ENCODE measurements at places on chromosomes 16 and 17.
A peak's percentile ranks its signal among the peaks of the same experiment; 100 is the strongest.

DNA sequence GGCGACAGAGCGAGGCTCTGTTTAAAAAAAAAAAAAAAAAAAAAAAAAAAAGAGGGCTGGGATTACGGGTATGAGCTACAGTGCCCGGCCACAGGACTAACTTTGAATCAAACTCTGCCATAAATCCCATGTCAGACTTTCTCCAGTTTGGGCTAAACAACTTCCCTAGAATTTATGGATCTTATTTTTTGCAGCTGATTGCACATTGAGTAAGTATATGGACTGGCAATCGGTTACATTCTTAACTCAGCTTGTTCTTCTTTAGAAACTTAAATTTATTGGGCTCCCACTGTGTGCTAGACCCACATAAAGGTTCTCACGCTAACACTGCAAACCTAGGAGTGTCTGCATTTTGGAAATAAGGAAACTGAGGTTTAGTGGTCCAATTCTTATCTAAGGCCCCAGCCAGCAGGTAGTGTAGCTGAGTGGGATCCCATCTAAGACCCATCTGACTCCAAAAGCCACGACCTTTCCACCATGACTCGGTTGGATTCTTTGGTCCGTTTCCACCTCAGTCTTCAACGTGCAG lies 718 bp upstream of the CBFB start:
- DNase-seq = peak; percentile 2

DNA sequence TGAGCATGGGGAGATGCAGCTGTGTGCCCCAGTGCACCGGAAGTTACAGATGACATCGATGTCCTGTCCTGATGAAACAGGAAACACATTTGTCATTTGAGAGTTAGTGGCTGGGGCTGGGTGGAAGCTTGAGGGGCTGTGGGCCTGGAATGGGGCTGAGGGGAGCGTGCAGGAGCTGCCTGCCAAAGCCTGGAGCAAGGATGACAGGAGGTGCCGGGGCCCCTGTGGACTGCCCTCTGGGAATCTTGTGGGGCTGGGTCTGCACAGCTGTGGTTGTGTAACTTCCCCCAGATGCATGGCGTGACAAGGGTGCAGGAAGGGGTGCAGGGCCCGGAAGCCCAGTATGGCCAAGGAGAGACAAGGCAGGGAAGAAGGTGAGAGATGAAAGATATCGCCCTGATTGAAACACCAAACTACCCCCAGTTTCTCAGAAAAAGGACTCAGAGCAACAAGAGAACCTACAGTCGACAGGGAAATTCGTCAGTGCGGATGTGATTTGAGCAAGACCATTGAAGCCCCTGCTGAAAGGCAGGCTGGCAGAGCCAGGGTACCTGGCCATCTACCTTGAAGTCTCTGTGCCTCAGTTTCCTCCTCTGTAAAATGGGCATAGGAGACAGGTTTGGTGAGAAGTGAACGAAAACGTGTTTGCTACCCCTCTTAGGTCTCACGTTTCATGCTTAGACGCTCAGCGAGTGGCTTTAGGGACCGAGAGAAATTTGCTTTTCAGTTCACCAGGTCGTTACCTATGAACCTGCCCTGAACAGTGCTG lies 8.8 kb downstream of the MMP25 start:
- DNase-seq = no peak

GRCh38 chr17:12388226-12388625 lies 277.5 kb upstream of the MYOCD start:
- no peak for DNase-seq

- DNase-seq = no peak
These were observed 43.2 kb downstream of the TSC2 start for GRCh38 chr16:2090777-2091546.

- no peak for DNase-seq
These were observed 133.2 kb upstream of the AXIN2 start for GRCh38 chr17:65694601-65695000.

- DNase-seq = peak; percentile 41
These were observed 670 bp downstream of the RPS2 start for GRCh38 chr16:1963806-1964505.

GRCh38 chr17:54982399-54982798 lies 13.8 kb downstream of the STXBP4 start:
- DNase-seq = no peak

DNA sequence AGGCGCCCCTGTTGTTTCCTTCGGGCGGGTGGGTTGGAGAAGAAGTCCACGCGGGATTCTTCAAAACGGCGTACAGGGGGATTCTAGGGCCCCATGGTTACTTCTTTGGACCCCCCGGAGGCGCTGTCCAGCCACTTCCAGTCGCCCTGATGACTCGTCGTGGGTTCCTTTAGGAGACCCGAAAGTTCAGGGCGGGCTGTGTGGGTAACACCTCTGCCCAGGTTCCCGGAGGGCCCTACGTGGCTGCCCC lies 716 bp upstream of the HIC1 start:
- no peak for DNase-seq

GRCh38 chr17:44092051-44092450 lies 21.5 kb downstream of the G6PC3 start:
- DNase-seq = no peak

DNA sequence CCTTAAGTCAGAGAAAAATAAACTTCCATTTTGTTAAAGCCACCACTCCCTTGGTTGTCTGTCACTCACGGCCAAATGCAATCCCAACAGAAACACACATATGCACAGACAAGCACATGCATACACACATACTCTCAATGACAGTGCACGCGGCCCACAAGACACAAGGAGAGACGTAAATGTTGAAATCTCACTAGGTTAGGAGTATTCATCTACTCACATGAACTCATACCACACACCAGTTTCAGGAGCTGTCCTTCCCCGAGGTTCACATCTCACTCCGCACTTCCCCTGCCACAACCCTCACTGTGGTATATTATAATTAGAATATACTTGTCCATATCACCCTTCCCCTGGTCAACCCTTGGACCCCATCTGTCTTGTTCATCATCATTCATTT lies 30.5 kb upstream of the CRYBA1 start:
- no peak for DNase-seq

Measured in activated CD4-positive, alpha-beta T cell treated with anti-CD3 and anti-CD28 coated beads, Interleukin-2, amount 50 U/mL, for 48 hours (primary cell).